GM13977 (cell line): ENCODE measurements at places on chromosomes 5 and 9.
A peak's percentile ranks its signal among the peaks of the same experiment; 100 is the strongest.

DNA sequence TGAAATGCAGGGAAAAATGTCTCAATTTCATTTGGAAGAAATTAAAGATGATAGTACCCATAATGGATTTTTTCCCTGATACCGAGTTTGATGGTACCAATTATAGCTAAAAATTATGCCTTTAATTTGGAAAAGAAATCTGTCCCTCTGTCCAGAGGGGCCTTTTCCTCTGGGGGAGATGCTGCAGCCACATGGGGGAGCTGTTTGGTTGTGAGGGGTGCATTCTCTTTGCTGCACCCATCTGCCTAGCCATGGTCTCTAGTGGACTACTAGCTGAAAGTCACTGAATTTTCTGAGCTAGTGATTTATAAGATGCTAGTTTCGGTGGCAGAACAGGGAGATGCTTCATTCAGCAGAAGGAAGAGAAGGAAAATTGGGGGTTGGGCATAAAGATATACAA is 9.6 kb downstream of the SEC61B start:
- DNase-seq, result no peak

- DNase-seq, result no peak
Observed at GRCh38 chr5:1797855-1798254, 1.8 kb downstream of the MRPL36 start.

- no peak for DNase-seq
Observed at GRCh38 chr5:1764606-1764960, 35.1 kb downstream of the MRPL36 start.

- DNase-seq, result peak; percentile 31
Observed at GRCh38 chr9:26326563-26326962, 566.0 kb downstream of the CAAP1 start.

DNA sequence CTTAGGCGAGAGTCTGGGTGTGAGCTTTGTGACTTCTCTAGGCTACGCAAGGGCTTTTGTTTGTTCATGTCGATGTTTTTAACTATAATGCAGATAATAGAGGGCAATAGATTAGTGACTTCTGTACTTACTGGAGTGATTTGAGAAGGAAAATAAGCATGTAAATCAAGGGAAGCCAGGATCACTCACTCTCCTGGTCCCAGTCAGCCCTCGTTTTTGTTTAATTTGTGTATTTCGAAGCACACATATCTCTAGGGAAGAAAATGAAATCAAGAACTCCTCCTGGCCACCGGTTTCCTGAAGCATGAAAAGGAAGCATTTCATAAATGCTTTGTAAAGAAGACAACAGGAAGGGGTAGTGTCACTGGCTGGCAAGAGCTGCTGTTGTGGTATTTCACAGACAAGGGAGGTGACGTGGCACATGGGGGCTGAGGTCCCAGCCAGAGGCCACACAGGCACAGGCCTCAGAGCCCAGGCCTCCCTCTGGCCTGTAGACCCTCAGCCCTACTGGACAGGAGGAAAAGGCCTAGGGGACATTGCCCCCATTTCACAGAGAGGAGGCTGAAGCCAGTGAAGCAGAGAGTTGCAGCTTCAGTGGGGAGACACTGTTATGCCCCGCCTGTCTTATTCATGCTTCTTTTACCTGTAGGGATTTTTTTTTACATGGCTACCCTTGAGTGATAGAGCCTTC is 34.1 kb downstream of the IRF1 start:
- DNase-seq, result peak; percentile 51

GRCh38 chr5:159007235-159007634 is 92.5 kb downstream of the EBF1 start:
- DNase-seq, result no peak

- DNase-seq, result no peak
Observed at GRCh38 chr5:38423276-38424147, 132.9 kb downstream of the LIFR start.

DNA sequence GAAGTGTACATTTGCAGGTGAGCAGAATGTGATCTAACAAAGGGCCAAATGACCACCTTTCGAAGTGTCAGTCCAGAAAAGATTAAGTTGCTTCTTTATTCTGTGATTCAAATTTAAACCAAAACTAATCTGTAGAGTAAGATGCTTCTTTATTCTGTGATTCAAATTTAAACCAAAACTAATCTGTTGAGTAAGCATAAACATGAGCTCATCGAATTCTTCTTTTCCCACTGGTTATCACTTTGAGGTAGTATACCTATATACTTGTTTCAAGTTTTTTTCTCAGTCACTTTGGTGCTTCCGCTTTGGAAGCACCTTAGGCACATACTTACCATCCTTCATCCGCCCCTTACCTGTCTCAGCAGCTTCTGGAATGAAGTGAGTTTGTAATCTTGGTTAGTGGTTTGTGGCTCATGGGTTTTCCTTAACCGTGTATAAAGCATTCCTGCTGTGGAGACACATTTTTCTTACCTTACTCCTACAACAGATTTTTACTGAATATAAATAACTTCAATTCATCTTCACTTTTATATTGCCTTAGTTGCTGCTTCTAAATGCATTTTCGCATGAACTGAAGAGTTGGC is 40.7 kb upstream of the CTXN3 start:
- DNase-seq, result no peak

GRCh38 chr9:123796618-123797484 is 133.1 kb downstream of the DENND1A start:
- no peak for DNase-seq

- no peak for DNase-seq
Observed at GRCh38 chr9:70474413-70474812, 60.0 kb upstream of the KLF9 start.

DNA sequence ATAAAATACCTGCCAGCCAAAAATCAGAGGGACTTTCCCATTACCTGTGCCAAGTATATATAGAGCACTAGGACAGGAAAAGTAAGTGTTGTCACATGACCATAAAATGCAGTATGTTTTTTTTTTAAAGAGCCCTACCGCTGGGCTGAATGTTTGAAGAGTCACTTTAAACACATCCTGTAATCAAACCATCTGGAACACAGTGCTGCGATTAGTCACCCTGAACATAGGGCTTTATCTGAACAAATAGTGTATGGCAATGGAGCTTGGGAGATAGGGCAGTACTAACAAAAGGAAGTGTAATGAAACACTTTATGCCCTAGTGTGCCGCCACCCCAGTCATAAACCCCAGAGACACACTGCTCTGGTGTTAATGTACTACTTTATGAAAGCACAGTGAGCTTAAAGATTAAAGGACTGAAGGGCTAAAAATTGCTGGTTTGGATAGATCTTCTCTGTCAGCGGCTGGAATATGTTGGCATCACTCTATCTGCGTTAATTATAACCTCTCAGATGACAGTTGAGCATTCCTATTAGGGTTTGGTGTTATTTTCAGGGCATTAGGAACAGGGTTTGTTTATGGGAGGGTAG is 90.4 kb downstream of the ZNF608 start:
- DNase-seq, result no peak

DNA sequence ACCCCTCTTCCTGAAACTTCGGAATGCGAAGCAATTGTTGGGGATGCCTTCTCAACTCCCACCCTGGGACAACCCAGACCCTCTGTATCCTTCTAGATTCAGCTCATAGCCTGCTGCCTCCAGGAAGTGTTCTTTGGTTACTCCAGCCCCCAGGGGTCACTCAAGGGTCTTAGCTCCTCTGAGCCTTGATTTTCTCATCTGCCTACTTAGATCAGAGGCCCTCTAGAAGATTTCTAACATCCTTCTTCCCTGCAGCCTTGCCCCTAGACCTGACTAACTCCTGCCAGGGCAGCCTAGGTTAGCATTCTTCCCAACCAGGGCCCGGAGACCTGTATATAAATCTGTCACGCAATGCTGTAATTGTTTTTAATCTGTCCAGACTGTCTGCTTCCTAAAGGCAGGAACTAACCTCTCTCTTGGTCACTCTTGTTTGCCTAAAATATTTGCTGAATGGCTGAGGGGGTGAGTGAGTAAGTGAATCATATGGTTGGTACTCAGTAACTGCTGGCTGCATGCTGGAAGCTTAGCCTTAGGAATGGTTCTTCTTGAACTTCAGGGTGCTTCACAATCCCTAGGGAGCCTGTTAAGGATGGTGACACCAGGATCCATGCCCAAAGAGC is 8.2 kb downstream of the GALNT10 start:
- DNase-seq, result no peak

- DNase-seq, result no peak
Observed at GRCh38 chr5:5424736-5425135, 2.3 kb downstream of the ICE1 start.

GRCh38 chr5:89064736-89065135 is 181.8 kb upstream of the MEF2C start:
- DNase-seq, result no peak

- no peak for DNase-seq
Observed at GRCh38 chr5:142722896-142723295, 37.0 kb upstream of the FGF1 start.

GRCh38 chr5:77882670-77883257 is 106.6 kb upstream of the TBCA start:
- no peak for DNase-seq

GRCh38 chr9:89532944-89533343 is 35.0 kb upstream of the SEMA4D start:
- DNase-seq, result no peak

DNA sequence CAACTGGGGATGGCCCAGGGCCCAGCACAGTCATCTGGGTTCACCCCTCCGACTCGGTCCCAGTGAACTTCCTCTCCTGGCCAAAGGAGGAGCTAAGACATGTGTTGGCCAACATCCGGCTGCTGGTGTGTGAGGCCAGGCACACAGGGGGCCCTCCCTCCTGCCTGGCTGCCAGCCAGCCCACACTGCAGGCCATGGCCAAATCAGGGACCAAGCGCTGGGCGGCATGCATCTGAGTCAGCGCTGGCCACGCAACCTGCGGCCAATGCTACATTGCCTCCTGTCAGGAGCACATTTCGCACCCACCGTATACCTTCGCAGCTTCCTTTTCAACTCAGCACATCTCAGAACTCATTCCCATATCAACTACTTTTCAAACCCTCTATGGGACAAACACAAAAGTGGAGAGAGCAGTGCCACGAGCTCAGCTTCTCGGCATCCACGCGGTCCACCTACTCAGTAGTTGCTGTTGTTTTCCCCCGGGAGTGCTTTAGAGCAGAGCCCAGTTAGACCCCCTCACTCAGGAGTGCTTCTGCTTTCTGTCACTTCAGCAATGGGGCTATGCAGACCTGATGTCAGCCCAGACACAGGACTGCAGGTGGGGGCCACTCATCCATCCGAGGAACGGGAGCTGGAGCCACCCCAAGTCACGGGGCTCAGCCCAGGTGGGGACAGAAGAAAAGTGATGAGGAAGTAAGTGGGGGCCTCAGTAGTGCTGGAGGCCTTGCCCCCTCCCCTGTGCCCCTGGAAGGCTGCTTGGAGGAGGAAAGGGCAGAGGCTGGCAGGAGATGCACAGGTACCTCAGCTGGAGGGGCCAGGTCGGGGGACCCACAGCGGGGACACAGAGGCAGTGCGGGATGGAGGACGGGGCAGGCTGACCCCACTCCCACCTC is 13.9 kb downstream of the NINJ1 start:
- peak; percentile 86 for DNase-seq

GRCh38 chr9:92308893-92309292 is 15.4 kb upstream of the IARS1 start:
- DNase-seq, result no peak

DNA sequence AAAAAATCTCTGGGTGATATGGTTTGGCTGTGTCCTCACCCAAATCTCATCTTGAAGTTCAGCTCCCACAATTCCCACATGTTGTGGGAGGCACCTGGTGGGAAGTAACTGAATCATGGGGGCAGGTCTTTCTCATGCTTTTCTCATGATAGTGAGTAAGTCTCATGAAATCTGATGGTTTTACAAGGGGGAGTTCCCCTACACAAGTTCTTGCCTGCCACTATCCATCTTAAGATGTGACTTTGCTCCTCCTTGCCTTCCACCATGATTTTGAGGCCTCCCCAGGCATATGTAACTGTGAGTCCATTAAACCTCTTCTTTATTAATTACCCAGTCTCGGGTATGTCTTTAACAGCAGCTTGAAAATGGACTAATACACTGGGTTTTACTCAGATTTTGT is 513.9 kb downstream of the TLE4 start:
- no peak for DNase-seq

DNA sequence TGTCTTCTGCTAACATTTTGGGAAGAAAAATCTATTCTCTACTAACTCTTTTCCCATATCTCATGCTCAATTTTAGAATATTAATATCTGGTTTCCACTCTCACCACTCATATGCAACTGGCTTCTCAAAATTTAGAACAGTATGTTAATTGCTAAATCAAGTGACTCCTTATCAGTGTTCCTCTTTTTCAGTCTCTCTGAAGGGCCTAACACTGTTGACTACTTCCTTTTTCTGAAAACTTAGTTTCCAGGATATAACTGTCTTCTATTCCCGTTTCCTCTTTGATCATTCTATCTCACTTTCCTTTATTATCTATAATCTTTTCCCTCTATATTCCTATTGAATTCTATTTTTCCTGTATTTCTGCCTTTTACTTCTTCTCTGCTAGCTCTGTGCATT is 1717.2 kb upstream of the C9orf72 start:
- no peak for DNase-seq
